ENCODE measurements at places on chromosomes 16 and 17.

- no peak for DNase-seq
These were observed 66.9 kb downstream of the SOCS1 start for GRCh38 chr16:11188801-11189740.

DNA sequence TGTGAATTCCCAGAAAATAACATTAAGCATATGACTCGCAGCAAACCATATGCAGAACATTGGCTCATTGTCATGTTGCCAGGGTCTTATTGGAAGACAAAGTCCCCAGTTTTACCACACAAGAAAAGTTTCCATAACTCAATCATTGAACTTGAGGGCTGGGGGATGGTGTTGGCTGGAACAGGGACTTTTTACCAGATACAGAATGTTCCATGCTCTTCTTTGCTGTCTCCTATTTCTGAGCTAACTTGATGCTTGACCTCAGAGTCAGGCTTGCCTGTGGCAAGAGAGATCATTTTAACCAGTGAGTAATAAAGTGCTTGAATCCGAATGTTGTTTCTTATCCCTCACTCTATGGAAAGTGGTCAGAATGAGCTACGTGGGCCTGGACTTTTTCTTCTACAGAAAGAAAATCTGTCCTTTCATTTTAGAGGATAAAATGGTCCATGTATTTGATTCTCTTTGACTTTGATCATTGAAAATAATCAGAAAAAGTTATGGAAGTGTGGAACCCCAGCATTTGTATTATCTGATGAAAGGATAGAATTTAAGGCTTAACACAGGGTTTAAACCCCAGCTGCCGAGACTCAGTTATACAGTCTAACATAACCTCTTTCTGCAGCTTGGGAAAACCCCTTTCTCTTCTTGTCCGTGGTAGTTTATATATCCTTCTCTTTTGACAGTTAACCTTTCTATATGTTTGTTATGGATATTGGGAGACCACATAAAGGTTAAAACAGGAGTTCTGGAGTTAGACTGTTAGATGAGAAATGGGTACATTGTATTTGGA, 67.0 kb downstream of the TUBD1 start:
- no peak for DNase-seq

GRCh38 chr16:10922328-10923145, 19.7 kb downstream of the DEXI start:
- DNase-seq, result no peak

DNA sequence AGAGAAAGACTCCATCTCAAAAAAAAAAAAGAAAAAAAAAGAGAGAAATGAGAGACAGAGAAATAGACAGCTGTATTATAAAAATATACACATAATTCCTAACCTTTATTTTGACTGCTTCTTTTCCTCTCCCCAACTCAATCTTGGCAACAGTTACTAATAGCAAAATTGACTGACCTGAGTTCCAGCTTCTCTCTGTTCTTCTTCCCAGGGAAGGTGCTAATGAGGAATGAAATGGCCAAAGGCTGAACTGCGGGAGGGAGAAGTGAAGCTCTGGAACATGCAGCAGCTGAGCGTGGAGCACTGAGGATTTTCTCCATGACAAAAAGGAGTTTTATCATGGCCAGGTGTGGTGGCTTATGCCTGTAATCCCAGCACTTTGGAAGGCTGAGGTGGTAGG, 25.2 kb upstream of the PRKCA start:
- DNase-seq, result no peak

GRCh38 chr17:76826330-76827068, 41.7 kb upstream of the MGAT5B start:
- no peak for DNase-seq

GRCh38 chr16:28193530-28194423, 18.0 kb downstream of the XPO6 start:
- no peak for DNase-seq

GRCh38 chr17:73833775-73834488, 189.7 kb upstream of the SDK2 start:
- DNase-seq, result no peak

DNA sequence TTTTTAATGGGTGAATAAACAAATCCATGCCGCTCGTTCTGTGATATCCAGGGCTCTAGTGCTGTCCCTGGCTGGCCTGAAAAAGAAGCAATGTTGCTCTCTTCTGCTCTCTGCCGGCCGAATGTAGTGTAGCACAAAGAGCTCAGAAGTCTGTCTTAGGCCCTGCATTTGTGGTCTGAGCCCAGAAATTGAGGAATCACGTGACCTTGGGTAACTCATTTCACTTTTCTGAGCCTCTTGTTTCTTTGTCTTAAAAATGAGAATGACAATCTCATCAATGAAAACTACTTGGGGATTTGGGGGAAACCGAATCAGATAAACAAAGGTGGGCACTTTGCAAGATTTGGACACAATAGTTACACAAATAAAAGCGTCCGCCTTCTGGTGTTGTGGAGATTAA, 381.6 kb upstream of the ASIC2 start:
- peak; percentile 11 for DNase-seq

DNA sequence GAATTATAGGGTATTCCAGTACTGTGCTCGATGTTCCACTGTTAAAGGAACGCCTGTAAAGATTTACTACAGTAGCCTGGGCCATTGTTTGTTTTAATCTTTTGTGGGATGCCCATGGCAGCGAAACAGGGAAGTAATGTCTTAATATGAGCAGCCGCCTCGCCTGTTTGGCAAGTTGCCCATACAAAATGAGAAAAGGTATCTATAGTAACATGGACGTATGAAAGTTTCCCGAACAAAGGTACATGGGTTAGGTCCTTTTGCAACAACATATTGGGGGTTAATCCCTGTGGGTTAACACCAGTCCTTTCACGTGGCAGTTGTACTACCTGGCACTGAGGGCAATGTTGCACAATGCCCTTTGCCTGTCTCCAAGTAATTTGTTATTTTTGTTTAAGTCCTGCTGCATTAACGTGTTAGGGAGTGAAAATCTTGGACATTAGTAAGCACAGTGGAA, 21.1 kb upstream of the TMC5 start:
- DNase-seq, result no peak

DNA sequence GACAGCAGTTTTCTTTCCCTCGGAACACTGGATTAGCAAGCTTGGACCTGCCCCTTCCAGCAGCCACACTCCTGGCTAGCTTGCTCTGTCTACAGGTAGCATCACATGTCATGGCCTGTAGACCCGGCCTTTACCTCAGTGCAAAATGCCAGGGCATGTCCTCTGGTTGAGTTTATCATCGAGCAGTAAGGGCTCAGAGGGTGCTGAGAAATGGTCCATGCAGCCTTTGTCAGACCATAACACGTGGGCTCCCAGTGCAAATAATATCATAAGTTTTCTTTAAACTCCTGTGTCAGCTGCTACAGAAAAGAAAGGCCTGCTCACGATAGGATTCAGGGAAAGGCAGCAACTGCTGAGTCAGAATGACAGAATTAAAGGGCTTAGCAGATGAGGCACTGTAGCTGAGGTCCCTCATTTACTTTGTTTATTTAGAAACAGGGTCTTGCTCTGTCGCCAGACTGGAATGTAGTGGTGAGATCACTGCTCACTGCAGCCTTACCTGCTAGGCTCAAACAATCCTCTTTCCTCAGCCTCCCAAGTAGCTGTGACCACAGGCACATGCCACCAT, 8.0 kb upstream of the GNA13 start:
- no peak for DNase-seq

DNA sequence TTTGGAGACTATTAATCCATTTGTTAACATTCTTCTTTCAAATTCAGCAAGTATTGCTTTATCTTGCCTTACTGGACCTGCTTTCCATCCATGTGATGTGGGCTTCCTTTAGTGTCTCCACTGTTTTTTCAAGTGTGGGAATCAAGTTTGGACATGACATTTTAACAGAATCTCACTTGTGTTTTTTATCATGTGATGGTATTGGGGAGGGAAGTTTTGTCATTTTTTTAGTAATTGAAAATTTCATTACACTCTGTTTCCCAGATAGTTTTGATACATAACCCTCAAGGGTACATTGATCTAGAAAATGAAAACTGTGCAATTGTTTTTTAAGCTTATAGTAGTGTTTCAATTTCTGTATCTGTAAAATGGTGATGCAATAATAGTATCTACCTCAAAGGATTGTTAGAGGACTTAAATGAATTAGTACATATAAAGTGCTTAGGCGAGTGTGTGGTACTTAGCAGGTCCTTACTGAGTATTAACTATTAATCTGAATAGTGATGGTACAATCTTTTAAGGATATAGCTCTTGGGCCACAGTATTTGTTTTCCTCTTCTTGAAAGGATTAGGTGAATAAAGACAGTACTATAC, 27.3 kb downstream of the AATF start:
- DNase-seq, result no peak

GRCh38 chr17:78142119-78142861, 3.9 kb upstream of the C17orf99 start:
- no peak for DNase-seq

- no peak for DNase-seq
These were observed 96.1 kb upstream of the CBX4 start for GRCh38 chr17:79935197-79935885.

- DNase-seq, result no peak
These were observed 365.1 kb upstream of the CDH5 start for GRCh38 chr16:66001432-66001831.

DNA sequence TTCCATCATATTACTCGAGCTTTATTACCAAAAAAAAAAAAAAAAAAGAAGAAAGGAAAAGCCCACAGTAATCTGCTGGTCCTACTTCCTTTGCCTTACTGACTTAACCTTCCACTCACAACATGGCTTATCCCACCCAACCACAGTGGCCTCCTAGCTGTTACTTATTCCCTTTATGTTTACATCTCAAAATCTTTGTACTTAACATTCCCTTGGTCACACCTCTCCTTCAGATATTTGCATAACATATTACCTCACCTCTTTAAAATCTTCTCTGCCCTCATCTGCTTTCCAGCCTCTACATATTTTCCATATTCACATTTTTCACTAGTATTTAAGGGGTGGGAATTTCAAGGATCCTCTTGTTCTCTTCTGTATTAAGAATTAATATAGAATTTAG, 327.0 kb upstream of the TBX2 start:
- DNase-seq, result no peak
